ENCODE measurements at places on chromosomes 4 and X.

GRCh38 chr4:912548-913279 lies 19.4 kb downstream of the GAK start:
- no peak for DNase-seq

DNA sequence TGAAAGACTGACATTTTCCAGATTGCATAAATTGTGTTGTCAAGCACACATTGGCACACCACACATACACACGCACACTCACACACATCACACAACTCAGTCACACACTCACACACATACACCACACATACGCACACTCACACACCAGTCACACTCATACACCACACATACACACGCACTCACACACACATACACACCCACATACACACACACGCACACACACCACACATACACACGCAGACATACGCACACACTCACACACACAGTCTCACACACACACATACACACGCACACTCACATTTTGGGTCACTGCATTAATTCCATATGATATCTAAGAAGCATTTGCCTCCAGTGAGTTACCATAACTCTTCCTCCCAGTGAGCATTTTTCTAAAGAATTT lies 578.3 kb upstream of the FRG1 start:
- DNase-seq, result no peak

GRCh38 chr4:660401-660800 lies 13.7 kb downstream of the ATP5ME start:
- DNase-seq, result no peak

DNA sequence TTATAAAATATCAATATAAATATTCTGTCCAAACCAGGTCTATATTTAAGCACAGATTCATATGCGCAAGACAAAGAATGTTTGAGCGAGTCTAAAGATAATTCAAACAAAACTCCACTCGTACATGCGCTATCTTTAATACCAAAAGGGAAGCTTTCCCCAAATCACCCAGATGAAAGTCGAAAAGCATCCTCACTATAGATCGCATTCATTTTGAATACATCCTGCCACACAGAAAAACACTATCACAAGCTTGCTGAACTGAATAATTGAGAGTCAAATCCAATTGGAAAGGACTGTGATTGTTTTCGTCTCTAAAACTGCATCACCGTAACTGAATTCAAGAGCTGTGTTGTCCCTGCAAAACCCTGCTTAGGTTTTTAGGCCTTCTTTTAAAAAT lies 685 bp downstream of the TASL start:
- no peak for DNase-seq

DNA sequence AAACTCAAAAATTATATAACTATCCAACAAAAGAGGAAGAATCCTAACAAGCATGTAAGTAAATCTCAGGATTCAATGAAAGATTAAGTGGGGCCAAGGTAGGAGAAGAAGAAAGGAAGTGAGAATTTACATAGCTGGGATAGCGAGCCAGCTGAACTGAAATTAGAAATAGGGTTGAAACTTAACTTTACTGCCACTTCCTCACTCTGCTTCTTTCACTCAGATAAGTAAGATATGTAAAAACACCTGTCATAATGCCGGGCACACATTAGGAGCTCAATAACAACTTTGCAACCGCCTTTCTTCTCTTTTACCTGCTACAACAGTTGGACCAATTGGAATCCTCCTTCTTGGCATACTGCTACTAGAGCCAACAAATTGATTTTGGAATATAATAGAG lies 129.4 kb downstream of the CNKSR2 start:
- no peak for DNase-seq

DNA sequence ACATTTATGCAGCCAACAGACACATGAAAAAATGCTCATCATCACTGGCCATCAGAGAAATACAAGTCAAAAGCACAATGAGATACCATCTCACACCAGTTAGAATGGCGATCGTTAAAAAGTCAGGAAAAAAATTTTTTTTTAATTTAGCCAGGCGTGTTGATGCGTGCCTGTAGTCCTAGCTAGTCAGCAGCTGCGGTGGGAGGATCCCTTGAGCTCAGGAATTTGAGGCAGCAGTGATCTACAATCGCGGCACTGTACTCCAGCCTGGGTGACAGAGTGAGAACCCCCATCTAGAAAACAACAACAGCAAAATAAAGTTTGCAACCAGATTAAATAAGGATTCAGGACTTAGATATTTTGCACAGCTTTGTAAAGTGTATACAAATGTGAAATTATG lies 65.7 kb upstream of the ALG13 start:
- DNase-seq, result no peak

DNA sequence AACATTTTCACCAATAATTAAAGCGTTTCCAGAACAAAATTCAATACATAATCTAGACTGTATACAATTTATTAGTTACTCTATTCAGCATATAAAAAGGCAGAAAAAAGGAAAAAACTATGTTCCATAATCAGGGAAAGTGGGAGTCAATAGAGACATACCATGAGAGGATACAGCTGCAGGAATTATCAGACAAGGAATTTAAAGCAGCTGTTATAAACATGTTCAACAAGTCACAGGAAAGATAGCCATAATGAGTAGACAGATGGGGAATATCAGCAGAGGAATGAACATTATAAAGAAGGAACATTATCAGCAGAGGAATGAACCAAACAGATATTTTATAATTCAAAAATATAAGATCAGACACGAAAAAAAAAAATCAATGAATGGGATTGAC lies 500.6 kb upstream of the RPS6KA3 start:
- DNase-seq, result no peak

DNA sequence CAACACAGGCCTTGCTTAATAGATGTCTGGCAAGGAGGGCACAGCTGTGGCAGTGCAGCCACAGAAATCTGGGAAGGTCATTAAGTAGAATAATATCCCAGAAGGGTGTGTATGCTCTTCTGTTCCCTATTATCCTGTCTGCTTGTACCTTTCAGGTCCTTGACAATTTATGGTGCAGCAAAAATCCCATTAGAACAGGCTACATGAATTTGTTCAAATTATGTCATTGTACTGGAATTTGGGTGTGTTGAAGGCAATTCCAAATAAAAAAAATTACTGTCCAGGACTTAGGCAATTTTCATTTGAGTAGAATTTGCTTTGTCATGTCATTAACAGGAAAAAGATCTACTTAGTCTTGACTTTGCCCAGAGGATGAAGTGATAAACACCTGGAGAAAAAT lies 192.1 kb downstream of the IDS start:
- no peak for DNase-seq

DNA sequence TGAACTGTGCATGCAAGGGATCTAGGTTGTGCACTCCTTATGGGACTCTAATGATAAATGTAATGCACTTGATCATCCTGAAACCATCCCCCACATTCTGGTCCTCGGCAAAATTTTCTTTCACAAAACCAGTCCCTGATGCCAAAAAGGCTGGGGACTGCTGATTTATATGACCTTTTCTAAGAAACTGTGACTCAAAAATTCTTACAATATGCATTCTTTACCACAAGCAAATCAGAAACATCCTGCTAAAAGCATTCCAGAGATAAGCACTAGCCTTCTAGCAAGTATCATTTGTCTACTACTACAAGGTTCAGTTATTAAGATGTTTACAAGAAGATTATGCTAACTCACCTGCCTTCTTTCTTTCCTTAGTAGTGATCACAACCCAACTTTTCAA lies 166.5 kb upstream of the PCDH7 start:
- no peak for DNase-seq

DNA sequence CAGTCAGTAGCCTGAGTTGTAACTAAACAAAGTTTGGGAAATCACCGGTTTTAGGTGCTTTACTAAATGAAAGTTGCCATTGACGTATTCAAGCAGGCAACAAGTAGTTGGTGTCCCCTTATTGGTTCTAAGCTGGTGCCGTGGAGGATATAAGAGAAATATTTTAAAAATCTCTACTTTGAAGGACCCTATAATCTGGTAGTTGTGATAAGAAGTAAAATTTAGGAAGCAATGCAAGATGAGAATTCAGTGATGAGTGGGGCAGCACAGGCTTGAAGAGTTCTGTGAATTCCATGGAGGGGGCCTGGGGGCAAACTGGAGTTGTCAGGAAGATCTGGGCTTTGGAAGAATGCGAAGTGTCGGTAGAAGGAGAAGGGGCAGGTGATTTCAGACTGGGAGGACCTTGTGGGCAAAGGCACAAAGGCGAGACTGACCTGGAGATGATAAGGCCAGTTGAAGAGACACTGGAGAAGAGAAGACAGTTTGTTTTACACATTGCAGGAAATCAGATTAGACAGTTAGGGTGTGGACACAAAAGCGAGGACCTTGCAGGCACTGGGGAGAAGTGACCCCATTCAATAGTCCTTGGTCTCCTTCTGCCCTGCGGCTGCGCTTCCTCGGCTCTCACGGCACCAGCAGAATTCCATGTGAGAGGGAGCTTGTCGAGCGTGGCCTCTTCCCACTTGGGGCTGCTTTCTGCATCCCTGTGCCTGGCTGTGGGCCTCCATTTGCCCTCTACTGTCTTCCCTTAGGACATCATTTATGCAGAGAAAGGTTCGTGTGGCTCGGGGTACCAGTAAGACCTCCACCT lies 1.3 kb downstream of the RHOH start:
- DNase-seq, result no peak

DNA sequence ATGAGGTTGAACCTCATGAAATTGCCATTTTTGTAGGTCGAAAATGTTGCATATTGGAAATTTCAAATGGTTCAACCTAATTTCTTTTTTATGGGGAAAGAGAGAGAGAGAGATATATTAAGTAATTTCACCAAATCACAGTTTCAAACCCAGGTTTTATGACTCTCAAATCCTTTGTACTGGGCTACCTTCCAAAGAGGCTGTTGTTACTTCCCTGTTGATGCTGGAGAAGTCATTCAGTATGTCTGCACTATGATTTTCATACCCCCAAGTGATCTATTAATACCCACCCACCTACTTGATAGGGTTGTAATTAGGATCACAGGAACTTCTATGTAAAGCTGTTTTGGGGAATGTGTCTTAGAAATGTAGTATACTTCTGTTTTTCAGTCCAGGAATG lies 109.9 kb downstream of the ZNF330 start:
- DNase-seq, result no peak

GRCh38 chr4:73539386-73539785 lies 57.8 kb downstream of the AFM start:
- no peak for DNase-seq

DNA sequence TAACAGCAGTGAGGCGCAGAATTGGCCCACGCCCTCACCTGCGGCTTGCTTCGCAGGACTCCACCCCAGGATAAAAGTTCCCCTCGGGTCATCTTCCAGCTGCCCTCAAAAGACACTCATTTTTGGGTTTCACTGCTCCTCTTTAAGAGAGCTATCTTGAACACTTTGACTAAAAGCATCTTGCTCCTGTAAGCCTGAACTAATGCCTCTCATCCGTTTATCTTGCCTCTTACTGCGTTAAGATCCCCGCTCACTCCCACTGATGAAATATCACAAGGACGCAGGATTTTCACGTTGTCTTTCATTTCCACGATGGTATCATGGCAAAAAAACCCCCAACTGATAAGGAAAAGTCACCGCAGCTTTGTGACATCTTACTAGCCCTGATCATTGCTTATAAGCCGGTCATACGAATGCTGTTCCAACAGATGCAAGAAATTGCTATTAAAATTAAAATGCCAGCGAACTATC lies 591 bp upstream of the ACSL4 start:
- DNase-seq, result no peak

DNA sequence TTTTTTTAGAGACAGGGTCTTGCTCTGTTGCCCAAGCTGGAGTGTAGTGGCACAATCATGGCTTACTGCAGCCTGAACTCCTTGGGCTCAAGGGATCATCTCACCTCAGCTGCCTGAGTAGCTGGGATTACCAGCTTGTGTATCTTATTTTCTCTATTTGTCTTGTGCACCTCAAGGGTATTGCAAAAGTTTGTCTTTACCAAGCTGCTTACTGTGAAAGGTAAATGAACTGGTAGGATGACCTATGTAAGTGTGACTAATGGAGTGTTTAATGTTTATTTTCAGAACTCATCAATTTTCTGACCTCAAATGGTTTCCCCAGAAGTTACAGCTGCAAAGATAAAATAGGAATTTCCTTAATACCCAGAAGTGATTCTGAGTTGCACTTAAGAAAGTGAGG lies 5.3 kb upstream of the FGA start:
- no peak for DNase-seq

DNA sequence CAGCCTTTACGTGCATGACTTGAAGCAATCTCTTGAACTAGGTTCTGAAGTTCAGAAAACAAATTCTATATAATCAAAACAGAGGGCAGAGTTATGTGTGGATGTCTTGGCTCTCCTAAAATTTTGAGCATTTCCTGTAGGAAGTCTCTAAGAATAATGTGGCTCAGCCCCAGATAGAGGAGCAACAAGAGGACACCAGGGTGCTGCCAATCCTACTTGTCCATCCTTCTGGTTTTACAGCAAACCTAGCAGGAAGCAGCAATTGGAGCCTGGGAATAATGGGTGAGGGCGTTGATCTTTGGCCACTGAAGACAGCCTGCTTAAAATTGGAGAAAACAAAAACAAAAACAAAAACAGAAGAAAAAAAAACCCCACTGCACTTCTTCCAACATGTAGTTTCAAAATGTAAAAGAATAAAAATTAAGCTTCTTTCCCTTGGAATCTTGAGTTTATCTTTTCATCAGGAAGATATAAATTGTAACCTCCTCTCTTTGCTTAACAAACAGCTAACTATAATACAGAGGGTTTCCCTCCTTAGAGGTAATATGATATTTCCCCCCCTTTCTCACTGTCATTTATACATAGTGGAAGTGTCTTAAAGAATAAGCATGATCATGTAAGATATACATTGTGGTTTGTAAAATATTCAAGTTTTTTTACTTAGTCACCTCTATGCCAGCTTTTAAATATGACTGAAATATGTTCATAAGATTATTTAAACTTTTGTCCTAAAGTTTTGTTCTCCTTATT lies 130.6 kb downstream of the FBXO8 start:
- no peak for DNase-seq

DNA sequence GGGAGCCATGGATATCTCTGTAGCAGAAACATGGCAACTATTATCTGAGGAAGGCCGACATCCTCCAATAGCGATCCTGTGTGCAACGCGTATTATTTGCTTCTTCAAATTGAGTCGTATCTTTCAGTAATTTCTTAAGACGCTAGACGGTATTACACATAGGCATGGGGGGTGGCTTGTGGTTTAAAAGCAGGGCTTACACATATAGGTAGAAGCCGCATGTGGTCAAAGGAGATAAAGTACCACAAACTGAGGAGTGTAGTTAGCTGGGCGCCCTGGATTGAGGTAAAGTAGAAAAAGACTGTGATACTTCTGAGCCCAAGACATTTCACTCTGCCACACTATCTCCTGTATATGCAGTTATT lies 94.6 kb downstream of the SORBS2 start:
- DNase-seq, result no peak

- DNase-seq, result no peak
Observed at GRCh38 chrX:119981286-119982070, 37.9 kb upstream of the NKAP start.

DNA sequence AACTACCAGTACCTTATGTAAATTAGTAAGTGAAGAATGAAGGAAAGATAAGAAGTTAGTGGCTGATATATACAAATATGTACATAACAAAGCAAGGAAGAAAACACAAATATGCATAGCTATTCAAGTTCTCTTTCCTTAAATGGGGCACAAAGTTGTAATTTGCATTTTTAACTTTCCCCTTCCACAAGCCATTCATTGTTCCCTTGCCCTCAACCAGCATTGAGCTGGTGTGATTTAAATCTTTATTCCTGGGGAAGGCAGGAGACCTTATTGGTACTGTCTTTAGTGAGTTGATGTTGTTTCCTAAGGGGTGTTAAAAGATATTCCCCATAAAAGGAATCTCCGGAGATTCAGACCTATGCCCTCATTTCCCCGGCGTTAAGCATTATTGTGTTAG lies 735.3 kb downstream of the PCDH18 start:
- DNase-seq, result no peak

- no peak for DNase-seq
Observed at GRCh38 chr4:91127831-91128230, 1000.6 kb downstream of the CCSER1 start.
